OCI-M1 (cell line): ENCODE measurements at places on chromosomes 11 and 22.

DNA sequence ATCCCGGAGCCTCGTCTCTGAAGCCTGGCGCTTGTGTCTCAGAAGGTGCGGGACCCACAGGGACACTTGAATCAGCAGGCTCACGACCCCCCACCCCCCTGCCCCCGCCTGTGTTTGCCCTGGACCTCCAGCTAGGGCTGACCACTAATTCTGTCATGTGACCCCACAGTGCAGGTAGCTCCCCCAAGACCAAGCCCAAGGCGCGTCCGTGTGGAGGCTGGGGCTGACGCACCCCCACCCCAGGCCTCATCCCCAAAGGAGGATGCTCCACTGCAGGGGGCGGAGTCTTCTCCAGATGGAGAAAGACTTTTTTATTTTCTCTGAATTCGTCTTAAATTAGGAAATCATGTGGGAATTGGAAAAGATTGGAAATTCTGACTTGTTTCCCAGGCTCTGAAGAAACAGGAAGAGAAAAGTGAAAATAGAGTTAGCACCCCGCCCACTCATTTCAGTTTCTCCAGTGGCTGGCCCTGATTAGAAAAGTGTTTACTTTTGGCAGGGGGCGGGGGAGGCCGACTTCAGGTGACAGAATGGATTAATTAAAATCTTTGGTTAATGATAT lies 1.0 kb upstream of the RELA start:
- peak; percentile 61 for DNase-seq

GRCh38 chr22:27150544-27150941 lies 493.2 kb downstream of the MIAT start:
- peak; percentile 36 for DNase-seq

DNA sequence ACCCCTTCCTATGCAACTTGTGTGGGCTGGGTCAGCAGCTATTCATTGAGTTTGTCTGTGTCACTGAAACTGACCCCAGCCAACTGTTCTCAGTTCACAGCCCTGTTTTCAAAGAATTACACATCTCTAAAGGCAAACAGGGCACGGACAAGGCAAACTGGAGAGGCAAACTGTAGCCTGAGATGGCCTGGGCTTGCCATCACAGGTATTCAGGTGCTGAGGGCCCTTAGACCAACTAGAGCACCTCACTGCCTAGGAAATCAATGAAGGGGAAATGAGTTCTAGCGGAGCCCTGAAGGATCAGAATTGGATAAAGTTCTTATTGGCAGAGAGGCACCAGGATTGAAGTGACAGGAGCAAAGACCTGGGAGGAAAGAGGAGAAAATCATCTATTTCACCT lies 24.0 kb downstream of the PIK3IP1 start:
- no peak for DNase-seq

GRCh38 chr11:44498089-44498871 lies 67.2 kb upstream of the CD82 start:
- DNase-seq, result no peak

DNA sequence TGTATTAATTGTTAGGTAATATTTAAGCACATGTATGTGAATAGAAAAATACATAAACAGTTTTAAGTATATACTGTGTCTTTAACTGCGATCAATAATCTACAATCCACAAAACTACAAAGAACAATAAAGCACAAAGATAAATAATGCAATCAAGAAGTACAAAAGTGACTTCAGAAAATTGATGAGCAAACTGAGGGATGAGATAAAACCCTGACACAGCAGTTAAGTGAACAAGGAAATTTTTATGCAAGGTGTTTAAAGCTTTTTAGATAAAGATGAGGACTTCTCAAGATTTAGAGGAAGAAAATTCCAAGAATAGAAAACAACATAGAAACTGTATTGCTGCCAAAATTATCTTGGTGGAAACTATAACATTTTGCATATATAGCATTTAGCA lies 58.4 kb upstream of the ANGPTL5 start:
- no peak for DNase-seq

DNA sequence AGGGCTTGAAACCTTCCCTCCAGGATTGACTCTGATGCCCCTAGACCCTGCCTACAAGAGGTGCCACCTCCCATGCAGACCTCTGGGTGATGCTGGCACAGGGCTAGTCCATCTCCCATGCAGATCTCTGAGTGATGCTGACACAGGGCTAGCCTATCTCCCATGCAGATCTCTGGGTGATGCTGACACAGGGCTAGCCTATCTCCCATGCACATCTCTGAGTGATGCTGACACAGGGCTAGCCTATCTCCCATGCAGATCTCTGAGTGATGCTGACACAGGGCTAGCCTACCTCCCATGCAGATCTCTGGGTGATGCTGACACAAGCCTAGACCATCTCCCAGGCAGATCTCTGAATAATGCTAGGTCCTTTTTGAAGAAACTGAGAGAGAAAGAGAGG lies 321.7 kb downstream of the NTM start:
- no peak for DNase-seq
